ENCODE measurements at places on chromosomes 2 and 18.
A peak's percentile ranks its signal among the peaks of the same experiment; 100 is the strongest.

DNA sequence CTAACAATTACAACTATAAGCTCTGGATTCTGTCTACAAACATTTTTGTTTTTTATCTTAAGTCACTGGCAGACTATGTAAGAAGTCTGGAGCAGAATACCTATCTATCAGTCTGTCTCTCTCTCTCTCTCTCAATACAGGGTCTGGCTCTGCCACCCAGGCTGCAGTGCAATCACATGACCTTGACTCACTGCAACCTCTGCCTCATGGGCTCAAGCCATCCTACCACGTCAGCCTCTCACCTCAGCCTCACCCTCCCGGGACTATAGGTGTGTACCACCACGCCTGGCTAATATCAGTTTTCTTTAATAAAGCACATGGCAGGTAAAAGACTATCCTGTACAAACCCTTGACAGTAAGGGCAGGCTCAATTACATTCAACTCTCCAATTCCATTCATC is 96.9 kb downstream of the OSBPL1A start:
- no peak for DNase-seq

DNA sequence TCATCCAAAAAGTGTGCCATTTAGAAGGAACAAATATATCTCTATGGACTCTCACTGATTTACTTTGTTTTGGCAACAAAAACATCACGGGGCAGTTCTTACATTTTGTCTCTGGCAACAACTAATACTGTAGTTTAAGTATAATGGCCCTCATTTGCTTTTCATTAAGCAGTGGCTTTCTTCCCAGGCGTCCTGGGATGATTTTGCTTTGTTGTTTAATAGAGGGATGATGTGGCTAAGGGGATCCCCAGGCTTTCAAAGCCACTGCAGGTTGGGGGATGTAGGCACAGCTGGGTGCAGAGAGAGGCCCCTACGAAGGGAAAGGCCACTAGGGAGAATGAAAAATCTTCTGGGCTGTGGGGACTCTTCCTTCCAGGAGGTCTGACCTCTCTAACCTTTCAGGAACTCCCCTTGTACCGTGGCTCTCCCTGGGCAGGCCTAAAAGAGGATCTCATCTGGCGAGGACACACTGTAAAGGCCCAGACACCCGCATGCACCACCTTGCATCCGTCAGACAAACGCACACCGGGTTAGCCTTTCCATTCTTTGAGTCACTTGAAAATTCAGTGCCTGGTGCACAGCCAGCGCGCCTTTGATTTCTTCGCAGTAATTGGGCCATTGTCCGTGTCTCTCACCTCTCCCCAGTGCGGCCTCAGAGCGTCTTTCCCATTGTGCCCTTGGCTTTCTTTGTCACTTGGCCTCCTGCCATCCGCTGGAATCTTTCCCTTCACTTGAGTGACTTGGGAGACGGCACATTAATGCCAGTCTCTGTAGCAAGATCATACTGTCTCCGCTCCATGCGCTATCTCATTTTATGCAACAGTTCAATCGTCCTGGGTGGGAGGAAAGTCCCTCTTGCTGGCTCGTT is 40.3 kb upstream of the AFF3 start:
- DNase-seq, result no peak

DNA sequence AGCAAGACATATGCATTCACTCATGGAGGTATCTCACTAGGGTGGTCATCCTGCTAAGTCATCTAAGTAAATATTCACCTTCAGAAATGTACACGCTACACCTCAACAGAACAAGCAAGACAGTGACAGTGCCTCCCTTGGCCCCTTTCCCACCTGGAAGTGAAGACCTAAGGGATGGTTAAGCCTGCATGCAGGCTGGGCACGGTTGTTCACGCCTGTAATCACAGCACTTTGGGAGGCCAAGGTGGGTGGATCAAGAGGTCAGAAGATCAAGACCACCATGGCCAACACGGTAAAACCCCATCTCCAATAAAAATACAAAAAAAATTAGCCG is 4.4 kb downstream of the LIMS2 start:
- DNase-seq, result no peak

DNA sequence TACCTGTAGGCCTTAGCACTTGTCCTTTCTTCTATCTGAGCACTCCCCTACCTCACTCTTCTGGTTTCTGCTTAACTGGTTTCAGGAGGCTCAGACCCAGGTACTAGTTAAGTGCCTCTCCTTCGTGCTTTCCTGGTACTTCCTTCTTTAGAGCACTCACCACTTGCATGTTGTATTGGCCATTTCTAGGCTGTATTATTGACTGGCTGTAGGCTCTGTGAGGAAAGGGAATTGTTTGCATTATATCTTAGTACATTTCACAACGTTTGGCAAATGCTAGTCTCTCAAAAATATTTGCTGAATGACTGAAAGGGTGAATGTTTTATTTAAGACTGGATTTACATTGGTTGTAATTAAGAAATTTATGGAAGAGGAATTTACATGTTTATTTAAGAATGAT is 36.0 kb upstream of the SCN1A start:
- DNase-seq, result no peak

GRCh38 chr2:18456026-18456425 is 104.4 kb downstream of the RDH14 start:
- DNase-seq, result no peak

DNA sequence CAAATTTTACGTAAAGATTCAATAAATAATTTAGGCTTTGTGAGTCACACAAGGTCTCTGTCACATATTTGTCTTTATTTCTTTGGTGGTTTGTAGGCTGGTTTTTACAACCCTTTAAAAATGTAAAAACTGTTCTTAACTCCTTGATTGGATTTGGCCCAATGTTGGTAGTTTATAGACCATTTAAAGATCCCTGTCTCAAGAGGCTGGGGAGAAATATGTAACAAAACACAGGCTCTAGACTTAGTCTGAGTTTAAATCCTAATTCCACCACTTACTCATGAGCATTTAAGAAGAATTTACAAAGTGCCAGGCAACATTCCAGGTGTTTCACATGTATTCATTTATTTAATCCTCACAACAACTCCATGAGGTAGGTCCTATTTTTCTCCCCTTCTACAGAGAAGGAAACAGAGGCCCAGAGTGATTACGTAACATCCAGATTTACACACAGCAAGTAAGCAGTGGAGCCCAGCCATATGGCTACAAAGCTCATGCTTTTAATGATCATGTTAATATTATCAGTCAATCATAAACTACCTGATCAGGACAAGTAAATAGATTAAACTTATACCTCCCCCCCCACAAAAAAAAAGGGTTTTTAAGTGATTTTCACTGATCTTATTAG is 416.6 kb upstream of the ACVR2A start:
- no peak for DNase-seq

- DNase-seq, result no peak
Observed at GRCh38 chr2:48482769-48483168, 47.2 kb upstream of the STON1 start.

GRCh38 chr18:63097178-63097577 is 222.4 kb downstream of the BCL2 start:
- no peak for DNase-seq

- peak; percentile 43 for DNase-seq
Observed at GRCh38 chr18:45386041-45386655, 229.1 kb upstream of the SLC14A2 start.

All from inflammatory macrophage treated with lipopolysaccharide for 4 hours (primary cell).